Left renal cortex interstitium (tissue), 4 donors: ENCODE measurements at places on chromosomes 4 and X. TPM values are rescaled to one million over a fixed set of nuclear protein-coding genes. Genes with fewer than 3 reads are reported as not detected.

The XG gene
- 0.69 TPM for polyA plus RNA-seq

The NCAPG gene
- polyA plus RNA-seq: 30.5 TPM

The GPR173 gene
- 30.3 TPM for polyA plus RNA-seq

The COL4A5 gene
- 154 TPM for polyA plus RNA-seq

The ZDHHC15 gene
- 7.5 TPM for polyA plus RNA-seq

The MAGEB17 gene
- polyA plus RNA-seq: 0.13 TPM

The MTNR1A gene
- 1.8 TPM for polyA plus RNA-seq

The ANKRD50 gene
- polyA plus RNA-seq: 41.7 TPM

The S100P gene
- 8.1 TPM for polyA plus RNA-seq

The MAGEC1 gene
- not detected for polyA plus RNA-seq

The KLHL15 gene
- polyA plus RNA-seq: 14.7 TPM

The C1QTNF7 gene
- 22.4 TPM for polyA plus RNA-seq

The ANXA3 gene
- polyA plus RNA-seq: 47.4 TPM

The STBD1 gene
- polyA plus RNA-seq: 2.2 TPM

The CNGA1 gene
- 3.2 TPM for polyA plus RNA-seq

The CTAG1A gene
- polyA plus RNA-seq: not detected

The TMPRSS11D gene
- not detected for polyA plus RNA-seq

The GYG2 gene
- polyA plus RNA-seq: 17.4 TPM

The GAB3 gene
- polyA plus RNA-seq: 2.4 TPM

The CFAP47 gene
- 0.64 TPM for polyA plus RNA-seq

The ADGRL3 gene
- 25.9 TPM for polyA plus RNA-seq

The RTL3 gene
- polyA plus RNA-seq: not detected

The IL2RG gene
- 1.1 TPM for polyA plus RNA-seq

The CYLC1 gene
- polyA plus RNA-seq: not detected

The NLGN4X gene
- 15.0 TPM for polyA plus RNA-seq

The TCEAL3 gene
- polyA plus RNA-seq: 36.2 TPM

The TASL gene
- 0.54 TPM for polyA plus RNA-seq

The PAGE2B gene
- not detected for polyA plus RNA-seq

The ZCCHC12 gene
- polyA plus RNA-seq: 1.2 TPM
